H9 (cell line): ENCODE measurements at places on chromosomes 7 and 10. TPM values are rescaled to one million over a fixed set of nuclear protein-coding genes. Genes with fewer than 3 reads are reported as not detected.

- peak; percentile 86 for DNase-seq
- no peak within 1 kb of the TSS for H3K27ac ChIP-seq
- peaks cover 86% of the 10 kb centered on the region for H3K27me3 ChIP-seq
These were observed at the start of gene EBF3 for GRCh38 chr10:129963641-129964501. EBF3 (minus strand) TSS chr10:129964274; CDS start chr10:129963768, 506 bp downstream.

DNA sequence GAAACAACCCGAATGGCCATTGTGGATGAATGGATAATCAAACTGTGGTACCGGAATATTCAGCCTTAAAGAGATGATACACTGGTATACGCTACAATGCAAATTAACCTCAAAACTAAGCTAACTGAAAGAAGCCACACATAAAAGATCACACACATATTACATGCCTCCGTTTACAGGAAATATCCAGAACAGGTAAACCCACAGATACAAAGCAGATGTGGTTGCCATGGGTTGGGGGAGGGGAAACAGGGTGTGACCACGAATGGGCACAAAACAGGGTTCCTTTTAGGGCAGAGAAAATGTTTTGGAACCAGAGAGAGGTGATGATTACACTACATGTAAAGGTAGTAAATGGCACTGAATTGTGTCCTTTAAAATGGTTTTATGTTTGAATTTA, 16.6 kb downstream of the ESYT2 start:
- H3K4me1 ChIP-seq: peaks cover 8% of the 10 kb centered on the region

GRCh38 chr7:98618786-98619185, 1.7 kb downstream of the NPTX2 start:
- H3K27me3 ChIP-seq: peaks cover 14% of the 10 kb centered on the region; the same call in 1 of the 2 replicates
- 0 out of 2 replicates have a peak overlapping the region, but pooled peaks have one; percentile 11 for H3K4me3 ChIP-seq
- H3K4me1 ChIP-seq: peaks cover 5% of the 10 kb centered on the region; the same call in 1 of the 2 replicates
- peaks cover 19% of the 10 kb centered on the region for H3K36me3 ChIP-seq
- no peak for DNase-seq
- no peak overlapping the region for H3K27ac ChIP-seq

DNA sequence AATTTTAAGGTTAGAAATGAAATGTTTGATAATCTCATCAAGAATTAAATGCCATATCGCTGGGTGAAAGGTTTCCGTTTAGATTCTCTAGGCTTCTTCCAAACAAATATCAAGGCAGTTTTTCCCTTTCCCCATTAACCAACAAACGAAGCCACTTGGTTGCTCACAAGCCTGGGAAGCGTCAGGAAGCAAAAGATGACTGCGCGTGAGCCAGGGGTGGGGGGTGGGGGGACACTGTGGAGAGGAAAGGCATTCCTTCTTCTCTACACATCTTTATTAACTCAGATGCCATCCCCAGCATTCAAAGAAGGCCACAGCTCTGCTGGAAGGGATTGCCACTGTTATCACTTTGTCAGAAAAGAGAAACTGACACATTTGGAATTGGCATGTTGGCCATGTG, 207.1 kb downstream of the TRIL start:
- no peak overlapping the region for H3K4me3 ChIP-seq
- H3K27me3 ChIP-seq: no peaks in the 10 kb centered on the region
- no peak overlapping the region for H3K27ac ChIP-seq
- no peak for DNase-seq

DNA sequence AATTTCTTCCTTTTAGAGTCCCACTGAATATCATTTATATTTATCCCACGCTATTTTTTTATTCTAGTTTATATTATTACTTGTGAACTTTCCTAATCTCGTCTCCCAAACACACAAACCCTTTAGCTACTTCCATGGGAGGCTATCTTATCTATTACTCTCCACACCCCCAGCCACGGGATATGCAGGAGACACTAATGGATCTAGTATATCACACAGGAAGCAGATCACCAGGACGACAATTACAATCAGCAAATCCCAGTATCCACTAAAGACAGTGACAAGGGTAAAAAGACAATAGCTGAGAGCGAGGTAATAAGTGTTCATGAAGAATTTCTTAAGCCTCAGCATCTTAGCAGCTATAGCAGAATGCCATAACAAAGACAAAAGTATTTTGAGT, 3.8 kb upstream of the AKR1E2 start:
- peaks cover 2% of the 10 kb centered on the region; the same call in 1 of the 3 replicates for H3K36me3 ChIP-seq
- H3K27ac ChIP-seq: no peak overlapping the region
- H3K4me1 ChIP-seq: no peaks in the 10 kb centered on the region
- no peak overlapping the region for H3K4me3 ChIP-seq
- DNase-seq: no peak
- no peaks in the 10 kb centered on the region for H3K27me3 ChIP-seq

DNA sequence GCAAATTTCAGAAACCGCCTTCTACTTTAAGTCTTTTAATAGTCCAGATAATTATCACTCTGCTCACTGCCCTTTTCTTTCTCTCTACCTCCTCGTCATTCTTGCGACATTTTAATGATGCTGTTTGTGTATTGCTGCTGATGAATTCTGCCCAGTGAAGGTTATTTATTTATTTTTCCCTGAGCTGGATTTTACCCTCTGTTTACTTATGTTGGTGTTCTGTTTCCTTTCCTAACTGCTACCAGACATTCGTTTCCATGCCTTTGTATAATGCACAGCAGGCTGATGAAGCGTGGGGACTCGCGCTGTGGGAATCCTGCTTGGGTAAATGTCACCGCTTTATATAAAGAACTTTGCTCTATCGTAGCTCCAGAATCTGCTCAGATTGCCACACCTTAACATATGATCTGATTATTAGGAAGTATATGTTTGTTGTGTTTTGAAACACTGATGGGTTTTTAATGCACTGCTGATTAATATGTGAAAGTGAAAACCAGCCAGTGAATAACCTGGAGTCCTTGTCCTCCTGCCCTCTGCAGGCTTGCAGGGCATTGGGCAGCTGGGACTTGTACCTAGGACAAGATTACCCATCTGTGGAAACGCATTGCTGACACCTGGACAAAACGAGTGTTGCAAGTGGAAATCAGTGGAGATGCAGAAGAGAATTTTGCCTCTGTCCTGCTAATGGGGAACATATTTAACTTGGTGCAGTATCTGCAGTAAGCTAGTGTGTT, 291.5 kb downstream of the SDK1 start:
- H3K27ac ChIP-seq: no peak overlapping the region
- no peak for DNase-seq
- H3K27me3 ChIP-seq: no peaks in the 10 kb centered on the region
- H3K4me1 ChIP-seq: no peaks in the 10 kb centered on the region; the same call in 1 of the 2 replicates
- H3K36me3 ChIP-seq: no peaks in the 10 kb centered on the region

Gene NUTM2E
- 0.11 TPM in 1 of 2 replicates, not detected in the other for total RNA-seq

DNA sequence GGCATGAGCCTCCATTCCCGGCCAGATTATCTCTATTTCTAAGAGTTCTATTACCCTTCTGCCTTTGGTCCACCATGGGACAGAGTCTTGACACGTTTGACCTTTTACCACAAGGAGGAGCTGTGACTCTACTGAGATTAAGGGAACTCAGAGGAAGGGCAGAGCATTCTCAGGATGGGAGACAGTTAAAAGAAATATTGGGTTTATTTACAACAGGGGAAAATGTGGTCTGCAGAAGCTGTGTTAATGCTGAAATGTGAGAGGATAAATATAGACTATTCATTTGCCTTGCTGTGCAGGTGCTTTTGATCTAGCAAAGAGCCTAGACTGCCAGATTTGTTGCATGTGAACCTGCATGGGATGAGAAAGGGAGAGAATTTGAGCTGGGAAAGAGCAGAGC, 45.8 kb upstream of the PRSS58 start:
- H3K27me3 ChIP-seq: no peaks in the 10 kb centered on the region
- no peaks in the 10 kb centered on the region for H3K4me1 ChIP-seq
- DNase-seq: no peak
- H3K36me3 ChIP-seq: no peaks in the 10 kb centered on the region

Gene LIPF
- not detected in 2 replicates for total RNA-seq

Gene GRID1
- 0.35 TPM in 1 of 2 replicates, not detected in the other for total RNA-seq

- no peaks in the 10 kb centered on the region for H3K4me1 ChIP-seq
- no peak overlapping the region for H3K27ac ChIP-seq
- no peak for DNase-seq
These were observed 405.7 kb upstream of the RNF32 start for GRCh38 chr7:156234666-156235494.

GRCh38 chr7:151012911-151013347, 11.4 kb downstream of the ATG9B start:
- peak; percentile 76 for DNase-seq
- peaks cover 4% of the 10 kb centered on the region; the same call in 1 of the 2 replicates for H3K4me1 ChIP-seq
- peaks cover 4% of the 10 kb centered on the region for H3K36me3 ChIP-seq
- H3K4me3 ChIP-seq: peak overlapping the region; percentile 33

GRCh38 chr10:78623578-78624215, 445.1 kb upstream of the ZMIZ1 start:
- peaks cover 3% of the 10 kb centered on the region; the same call in 1 of the 2 replicates for H3K4me1 ChIP-seq
- no peaks in the 10 kb centered on the region for H3K36me3 ChIP-seq
- no peak overlapping the region for H3K4me3 ChIP-seq
- DNase-seq: no peak
- no peaks in the 10 kb centered on the region for H3K27me3 ChIP-seq
- H3K27ac ChIP-seq: no peak overlapping the region
